ENCODE measurements at places on chromosomes 13 and 19. TPM values are rescaled to one million over a fixed set of nuclear protein-coding genes. Genes with fewer than 3 reads are reported as not detected.

The ZNF607 gene
- total RNA-seq: 10.8 TPM

The LIM2 gene
- total RNA-seq: not detected

The ZNF317 gene
- total RNA-seq: 50.0 TPM

The OR7A5 gene
- not detected for total RNA-seq

The GDF15 gene
- total RNA-seq: 0.75 TPM

The ZNF547 gene
- 7.8 TPM for total RNA-seq

The ZNF793 gene
- total RNA-seq: 10.6 TPM

The NLRP9 gene
- total RNA-seq: not detected

The WDR83 gene
- 18.2 TPM for total RNA-seq

The SLC25A41 gene
- 0.91 TPM for total RNA-seq

The RASGRP4 gene
- total RNA-seq: 0.31 TPM

The KLF12 gene
- 50.5 TPM for total RNA-seq

The CRX gene
- not detected for total RNA-seq
